ENCODE measurements at places on chromosomes 5 and 9.

- no peak for DNase-seq
Observed at GRCh38 chr9:123266655-123267399, 1.6 kb downstream of the STRBP start.

- no peak for DNase-seq
Observed at GRCh38 chr5:137072361-137073115, 426.6 kb downstream of the SPOCK1 start.

DNA sequence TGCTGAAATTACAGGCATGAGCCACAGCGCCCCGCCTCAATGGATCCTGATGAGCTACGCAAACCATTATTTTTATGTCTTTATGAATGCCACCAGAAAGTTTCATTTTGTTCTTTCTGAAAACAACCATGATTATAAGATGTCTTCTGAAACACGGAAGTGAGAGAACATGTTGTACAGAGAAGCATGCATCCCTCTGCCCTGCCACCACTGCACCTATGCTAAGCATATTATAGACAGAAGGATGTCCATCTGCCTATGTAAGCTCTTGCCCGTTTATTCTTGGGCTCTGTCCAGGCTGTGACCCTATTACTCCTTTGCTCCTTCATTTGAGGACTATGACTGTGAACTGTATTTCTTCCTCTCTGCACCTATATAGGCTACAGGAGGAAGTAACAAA lies 74.3 kb downstream of the GRAMD2B start:
- DNase-seq, result no peak

DNA sequence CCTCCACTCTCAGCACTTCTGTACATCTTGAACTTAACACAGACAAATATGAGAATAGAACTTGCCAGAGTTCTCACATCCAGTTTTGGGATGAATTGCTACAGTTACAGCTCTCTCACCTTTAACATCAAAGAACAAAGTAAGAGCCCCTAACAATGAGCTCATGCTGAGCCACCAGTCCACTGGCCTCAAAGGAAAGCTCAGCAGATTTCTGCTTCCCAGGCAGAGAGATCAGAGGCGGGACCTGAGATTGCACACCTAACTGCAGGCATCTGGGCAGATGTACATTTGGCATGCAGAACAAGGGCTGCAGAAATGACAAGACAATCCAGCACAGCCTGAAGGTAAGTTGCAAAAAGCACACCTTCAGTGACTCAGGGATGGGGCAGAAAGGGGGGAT lies 300.9 kb downstream of the MRPS30 start:
- no peak for DNase-seq

- no peak for DNase-seq
Observed at GRCh38 chr9:127517620-127518019, 66.3 kb downstream of the LRSAM1 start.

DNA sequence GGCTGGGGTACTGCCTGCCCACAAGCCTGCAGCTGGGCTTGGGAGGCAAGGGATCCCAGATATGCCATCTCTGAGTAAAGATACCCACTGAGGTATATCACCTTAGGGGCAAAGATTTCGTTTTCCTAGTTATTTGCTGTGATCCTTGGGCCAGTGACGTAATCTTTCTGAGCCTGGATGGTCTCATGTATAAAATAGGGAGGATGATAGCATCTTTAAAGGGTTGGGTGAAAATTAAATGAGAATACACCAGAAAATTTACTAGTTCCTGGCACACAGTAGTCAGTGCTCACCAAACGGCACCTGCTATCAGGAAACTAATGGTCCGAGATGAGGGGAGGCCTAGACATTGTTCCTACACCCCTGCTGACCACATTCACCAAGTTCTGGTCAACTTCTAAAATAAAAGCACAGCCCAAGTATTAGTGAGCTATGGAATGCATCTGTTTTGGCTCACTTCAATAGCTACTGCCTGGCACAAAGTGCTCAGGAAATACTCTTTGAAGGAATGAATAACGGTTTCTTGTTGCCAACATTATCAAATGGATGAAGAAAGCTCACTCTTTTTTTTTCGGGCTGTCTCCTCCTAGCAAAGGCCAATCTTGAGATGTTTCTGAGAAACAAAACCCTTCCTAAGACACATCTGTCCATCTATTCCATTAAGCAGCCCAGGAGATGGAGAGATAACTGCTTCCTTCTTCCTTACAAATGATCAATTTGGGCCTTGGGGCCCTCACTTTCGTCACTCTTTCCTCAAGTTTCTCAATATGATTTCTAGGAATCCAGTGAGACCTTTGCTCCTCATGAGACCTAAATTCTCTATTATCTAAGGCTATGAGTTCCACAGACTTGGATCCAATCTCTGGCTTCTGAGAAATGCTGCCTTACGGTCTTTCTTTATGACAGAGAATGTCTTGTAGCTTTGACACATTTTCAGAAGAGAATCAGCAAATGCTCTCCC lies 98.2 kb downstream of the DPYSL3 start:
- DNase-seq, result no peak

- no peak for DNase-seq
Observed at GRCh38 chr5:3913279-3913678, 317.6 kb downstream of the IRX1 start.

GRCh38 chr5:136143312-136143711 lies 10.7 kb downstream of the SMAD5 start:
- no peak for DNase-seq

DNA sequence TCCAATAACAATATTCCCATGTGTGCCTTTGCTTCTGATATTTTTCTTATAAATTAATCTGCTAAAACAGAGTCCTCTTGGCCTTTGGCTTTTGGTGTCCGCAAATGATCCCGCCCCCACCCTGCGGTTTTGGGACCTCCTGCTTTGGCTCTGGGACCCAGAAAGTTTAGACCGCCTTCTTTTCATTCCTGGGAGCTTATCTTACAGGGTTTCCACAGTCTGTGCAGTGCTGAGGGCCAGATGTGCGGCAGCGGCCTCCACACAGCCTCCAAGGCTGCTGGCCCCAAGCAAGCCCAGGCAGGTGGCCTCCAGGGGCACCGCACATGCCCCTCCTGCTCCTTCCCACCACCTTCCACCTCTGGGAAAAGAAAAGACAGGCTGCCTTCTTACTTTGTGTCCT lies 191.5 kb downstream of the ERCC6L2 start:
- DNase-seq, result peak; percentile 87

DNA sequence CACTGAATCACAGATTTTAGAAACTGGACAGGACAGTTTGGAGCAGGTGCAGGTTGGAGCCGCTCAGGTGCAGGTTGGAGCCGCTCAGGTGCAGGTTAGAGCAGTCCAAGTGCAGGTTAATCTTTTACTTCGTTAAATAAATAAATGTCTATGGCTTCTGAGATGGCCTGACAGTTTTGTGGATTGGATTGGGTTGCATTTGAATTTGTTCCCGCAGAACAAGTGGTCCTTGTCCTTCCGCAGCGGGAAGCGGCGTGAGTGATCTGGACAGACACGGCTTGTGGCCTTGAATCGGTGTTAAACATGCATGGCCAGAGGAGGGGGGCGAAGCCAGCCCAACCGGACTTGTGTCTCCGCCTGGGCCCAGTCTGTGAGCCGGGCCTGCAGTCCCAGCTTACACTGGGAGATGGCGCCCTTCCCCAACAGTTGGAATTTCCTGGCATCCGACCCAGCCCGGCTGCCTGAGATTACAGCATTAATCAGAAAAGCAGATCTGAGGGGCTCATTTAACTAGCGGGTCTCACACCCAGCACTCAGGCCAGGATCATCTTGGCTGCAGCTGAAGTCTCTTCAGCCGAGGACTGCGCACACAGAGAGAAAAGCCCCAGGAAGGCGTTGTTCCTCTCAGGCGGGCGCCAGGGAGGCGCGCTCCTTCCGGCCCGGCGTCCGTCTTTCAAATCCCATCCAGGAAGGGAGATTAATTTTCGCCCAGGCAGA lies 1.5 kb upstream of the OLFM1 start:
- DNase-seq, result peak; percentile 88
